H9 (cell line): ENCODE measurements at places on chromosomes 5 and 9. TPM values are rescaled to one million over a fixed set of nuclear protein-coding genes. Genes with fewer than 3 reads are reported as not detected.

Gene ACOT12
- total RNA-seq, result not detected in 2 replicates

Gene PCDHA12
- 7.1 and 7.2 TPM in 2 replicates for total RNA-seq

Gene FOXD4L5
- 0.13 TPM in 1 of 2 replicates, not detected in the other for total RNA-seq

Gene SGCD
- total RNA-seq, result 0.11 TPM in 1 of 2 replicates, not detected in the other

Gene PRRT1B
- 0.72 and 1.0 TPM in 2 replicates for total RNA-seq

Gene FANCG
- 86.9 and 88.0 TPM in 2 replicates for total RNA-seq

Gene DIMT1
- 35.5 and 36.0 TPM in 2 replicates for total RNA-seq

Gene OSMR
- total RNA-seq, result 1.5 and 1.6 TPM in 2 replicates

Gene LHX6
- total RNA-seq, result 1.6 and 1.8 TPM in 2 replicates

Gene ADAMTS2
- 5.4 and 5.9 TPM in 2 replicates for total RNA-seq

Gene PRSS3
- not detected in 2 replicates for total RNA-seq

Gene IL31RA
- 0.11 TPM in 1 of 2 replicates, not detected in the other for total RNA-seq

Gene SLC1A3
- 18.4 and 18.6 TPM in 2 replicates for total RNA-seq

Gene AQP7
- not detected in 2 replicates for total RNA-seq

Gene ZNF474
- not detected in 2 replicates for total RNA-seq

Gene IFNK
- total RNA-seq, result not detected in 2 replicates

Gene MED27
- 33.5 and 34.8 TPM in 2 replicates for total RNA-seq

Gene OCLN
- 105 and 109 TPM in 2 replicates for total RNA-seq

Gene SV2C
- total RNA-seq, result 0.02 and 0.09 TPM in 2 replicates

Gene ZBTB43
- 15.7 and 21.9 TPM in 2 replicates for total RNA-seq

Gene TLE1
- total RNA-seq, result 75.1 and 79.3 TPM in 2 replicates

Gene DOCK8
- total RNA-seq, result 1.4 and 2.3 TPM in 2 replicates

Gene ADGRV1
- total RNA-seq, result 55.4 and 64.8 TPM in 2 replicates

Gene KCNIP1
- 0.24 and 0.63 TPM in 2 replicates for total RNA-seq

Gene TAF11L5
- not detected in 2 replicates for total RNA-seq

Gene EQTN
- not detected in 2 replicates for total RNA-seq

Gene SPINK6
- not detected in 2 replicates for total RNA-seq

Gene TMEM141
- total RNA-seq, result 55.2 and 58.9 TPM in 2 replicates

Gene SLC27A6
- 3.0 and 3.3 TPM in 2 replicates for total RNA-seq

Gene PTPN3
- 2.2 and 2.6 TPM in 2 replicates for total RNA-seq

Gene ARHGEF39
- 21.6 and 24.4 TPM in 2 replicates for total RNA-seq

Gene HTR4
- not detected in 2 replicates for total RNA-seq

Gene PCA3
- not detected in 2 replicates for total RNA-seq

Gene CDK7
- 45.9 and 53.4 TPM in 2 replicates for total RNA-seq

Gene VLDLR
- total RNA-seq, result 16.6 and 19.1 TPM in 2 replicates

Gene IFNA13
- not detected in 2 replicates for total RNA-seq

Gene CNTFR
- total RNA-seq, result 0.55 and 1.3 TPM in 2 replicates

Gene CSF1R
- total RNA-seq, result 0.13 TPM in 1 of 2 replicates, not detected in the other

Gene KCNN2
- 21.0 and 21.7 TPM in 2 replicates for total RNA-seq

Gene PAEP
- not detected in 2 replicates for total RNA-seq

Gene ZFP62
- 16.2 and 19.6 TPM in 2 replicates for total RNA-seq

Gene DND1
- total RNA-seq, result 2.3 and 2.4 TPM in 2 replicates

Gene TRIM7
- not detected in 2 replicates for total RNA-seq

Gene SYK
- 7.9 and 8.0 TPM in 2 replicates for total RNA-seq

Gene MCIDAS
- 0.26 and 0.39 TPM in 2 replicates for total RNA-seq

Gene FOXD1
- total RNA-seq, result 0.20 and 0.31 TPM in 2 replicates

Gene SPATA6L
- total RNA-seq, result 0.75 and 0.87 TPM in 2 replicates
